Smooth muscle cell of the pulmonary artery (primary cell): ENCODE measurements at places on chromosomes 1 and 21. TPM values are rescaled to one million over a fixed set of nuclear protein-coding genes. Genes with fewer than 3 reads are reported as not detected.

NBPF6 gene
- 0.07 and 0.10 TPM in 2 replicates for total RNA-seq

ESRRG gene
- not detected in 2 replicates for total RNA-seq

CD1B gene
- not detected in 2 replicates for total RNA-seq

KRTAP10-3 gene
- not detected in 2 replicates for total RNA-seq

RIPPLY3 gene
- not detected in 2 replicates for total RNA-seq

GBP3 gene
- 12.1 and 19.3 TPM in 2 replicates for total RNA-seq

LHX4 gene
- under 0.01 and 0.07 TPM in 2 replicates for total RNA-seq

MACF1 gene
- total RNA-seq = 459 and 517 TPM in 2 replicates

DMBX1 gene
- not detected in 2 replicates for total RNA-seq

HES5 gene
- total RNA-seq = not detected in 2 replicates

INKA2 gene
- total RNA-seq = 6.6 and 51.3 TPM in 2 replicates

HPDL gene
- total RNA-seq = 0.33 and 0.86 TPM in 2 replicates

TTLL10 gene
- total RNA-seq = not detected in 2 replicates

TMEM201 gene
- 4.2 and 7.3 TPM in 2 replicates for total RNA-seq

EPHX1 gene
- total RNA-seq = 46.1 and 73.5 TPM in 2 replicates

OR2AK2 gene
- not detected in 2 replicates for total RNA-seq

CLIC4 gene
- total RNA-seq = 366 and 460 TPM in 2 replicates

PARS2 gene
- total RNA-seq = 4.0 and 5.8 TPM in 2 replicates

AMY1C gene
- not detected in 2 replicates for total RNA-seq

HLX gene
- 4.9 and 10.6 TPM in 2 replicates for total RNA-seq

RUNX3 gene
- total RNA-seq = 0.36 TPM in 1 of 2 replicates, not detected in the other

IGSF5 gene
- not detected in 2 replicates for total RNA-seq

IRF2BP2 gene
- 106 and 128 TPM in 2 replicates for total RNA-seq

DONSON gene
- total RNA-seq = 8.8 and 10.1 TPM in 2 replicates

PODN gene
- 16.0 and 20.9 TPM in 2 replicates for total RNA-seq

ACTL8 gene
- total RNA-seq = 0.07 TPM in 1 of 2 replicates, not detected in the other
